ENCODE measurements at places on chromosomes 5 and 9.
A peak's percentile ranks its signal among the peaks of the same experiment; 100 is the strongest.

DNA sequence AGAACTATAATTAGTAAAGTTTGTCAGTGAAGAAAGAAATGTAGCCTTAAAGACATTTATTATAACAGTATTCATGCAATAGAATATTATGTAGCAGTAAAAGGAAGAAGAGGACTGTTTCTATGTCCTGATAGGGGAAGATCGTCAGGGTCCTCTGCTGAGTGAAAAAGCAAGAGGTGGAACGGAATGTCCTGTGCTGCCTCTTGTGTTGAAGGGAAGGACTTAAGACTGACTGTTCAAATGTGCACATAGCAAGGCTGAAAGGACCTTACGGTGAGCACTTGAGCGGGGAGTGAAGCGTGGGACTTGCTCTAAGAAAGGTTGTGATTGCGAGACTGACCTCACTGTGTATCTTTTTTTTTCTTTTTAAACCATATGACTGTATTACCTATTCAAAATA lies 63.2 kb downstream of the SNX24 start:
- DNase-seq: no peak

- DNase-seq: peak; percentile 43
Observed at GRCh38 chr5:37900692-37901091, 60.9 kb upstream of the GDNF start.

- no peak for DNase-seq
Observed at GRCh38 chr9:38091310-38092199, 22.5 kb upstream of the SHB start.

GRCh38 chr5:163478126-163478981 lies 17.9 kb downstream of the HMMR start:
- no peak for DNase-seq

DNA sequence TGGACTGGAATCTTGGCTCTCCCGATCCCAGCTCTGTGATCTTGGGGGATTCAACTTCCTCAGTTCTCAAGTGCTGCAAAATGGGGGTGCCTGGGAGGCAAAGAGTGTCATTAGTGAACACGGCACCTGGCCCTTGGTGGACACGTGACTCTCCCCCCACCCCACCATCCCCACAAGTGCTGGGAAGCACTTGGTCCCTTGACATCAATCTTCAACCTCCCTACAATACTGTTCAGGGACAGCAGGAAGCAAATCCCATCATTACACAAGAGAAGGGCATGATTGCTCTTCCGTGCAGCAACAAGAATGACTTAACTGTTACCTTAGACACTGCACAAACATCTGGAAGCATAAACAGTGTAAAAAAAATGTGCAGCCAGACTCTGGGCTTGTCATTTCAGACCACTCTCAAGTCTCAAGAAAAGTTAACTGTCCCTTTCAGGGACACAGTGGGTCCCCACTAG lies 61.4 kb downstream of the PSMB7 start:
- DNase-seq: no peak

- no peak for DNase-seq
Observed at GRCh38 chr5:17087035-17087434, 130.4 kb upstream of the BASP1 start.

DNA sequence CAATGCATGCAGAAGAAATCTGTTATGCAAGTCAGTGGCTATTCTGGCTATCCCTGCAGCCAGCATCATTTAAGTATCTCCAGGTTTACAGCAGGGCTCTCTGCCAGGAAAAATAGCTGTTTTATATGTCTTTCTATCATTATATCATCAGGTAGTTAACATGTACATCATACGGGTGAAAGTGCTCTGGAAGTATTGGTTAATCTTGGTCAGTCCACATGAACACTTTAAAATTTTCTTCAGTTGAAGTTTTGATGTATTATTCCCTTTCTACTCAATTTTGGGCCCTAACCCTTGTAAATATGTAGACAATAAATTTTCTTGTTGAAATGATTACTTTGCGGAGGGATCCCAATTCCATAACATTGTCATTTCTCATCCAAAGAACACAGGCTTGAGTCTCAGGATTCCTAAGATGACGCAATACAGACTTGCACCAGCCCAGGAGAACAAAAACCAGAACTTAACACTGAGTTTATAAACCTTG lies 67.5 kb downstream of the SEMA6A start:
- no peak for DNase-seq

All from NCI-H446 (cell line).